Activated T-cell treated with anti-CD3 and anti-CD28 coated beads, Interleukin-2, amount 50 U/mL, for 72 hours (primary cell): ENCODE measurements at places on chromosomes 6 and 20.

DNA sequence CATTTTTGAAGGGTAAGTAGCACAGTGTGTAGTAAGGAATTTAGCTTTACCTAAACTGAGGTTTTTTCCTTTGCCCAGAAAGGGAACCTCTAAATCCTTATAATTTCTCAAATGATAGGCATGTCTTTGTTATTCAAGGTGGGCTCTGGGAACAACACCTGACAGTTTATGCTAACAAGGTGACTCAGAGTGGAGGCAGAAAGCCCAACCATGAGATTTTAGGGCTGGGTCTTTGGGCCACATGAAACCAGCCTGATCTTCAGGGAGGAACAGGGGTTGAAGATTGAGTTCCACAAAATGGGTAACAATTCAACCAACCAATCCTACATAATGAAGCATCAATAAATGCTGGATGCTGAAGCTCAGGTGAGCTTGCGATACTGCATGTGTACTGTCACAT is 46.6 kb downstream of the PRSS35 start:
- H3K27ac ChIP-seq = no peak overlapping the region
- H3K4me1 ChIP-seq = no peaks in the 10 kb centered on the region
- no peaks in the 10 kb centered on the region for H3K27me3 ChIP-seq
- no peak for DNase-seq

DNA sequence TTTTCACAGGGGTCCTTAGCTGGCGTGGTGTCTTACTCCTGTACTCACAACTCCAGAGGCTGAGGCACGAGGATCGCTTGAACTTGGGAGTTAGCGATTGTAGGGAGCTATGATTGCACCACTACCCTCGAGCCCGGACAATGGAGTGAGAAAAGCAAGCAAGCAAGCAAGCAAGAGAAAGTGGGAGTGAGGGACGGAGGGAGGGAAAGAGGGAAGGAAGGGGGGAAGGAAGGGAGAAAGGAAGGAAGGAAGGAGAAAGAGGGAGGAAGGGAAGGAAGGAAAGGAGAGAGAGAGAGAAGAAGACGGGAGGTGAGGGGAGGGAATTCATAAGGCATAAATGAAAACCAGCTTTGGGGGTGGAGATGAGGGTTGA is 120.5 kb downstream of the TRIM27 start:
- H3K4me1 ChIP-seq = peaks cover 18% of the 10 kb centered on the region
- no peaks in the 10 kb centered on the region for H3K36me3 ChIP-seq
- no peak for DNase-seq
- H3K27me3 ChIP-seq = peaks cover 85% of the 10 kb centered on the region

GRCh38 chr6:129936329-129937165 is 75.4 kb upstream of the TMEM244 start:
- peak overlapping the region; percentile 19 for H3K4me3 ChIP-seq
- no peaks in the 10 kb centered on the region for H3K4me1 ChIP-seq
- no peaks in the 10 kb centered on the region for H3K36me3 ChIP-seq
- peak; percentile 35 for DNase-seq
- H3K27me3 ChIP-seq = peaks cover 28% of the 10 kb centered on the region

DNA sequence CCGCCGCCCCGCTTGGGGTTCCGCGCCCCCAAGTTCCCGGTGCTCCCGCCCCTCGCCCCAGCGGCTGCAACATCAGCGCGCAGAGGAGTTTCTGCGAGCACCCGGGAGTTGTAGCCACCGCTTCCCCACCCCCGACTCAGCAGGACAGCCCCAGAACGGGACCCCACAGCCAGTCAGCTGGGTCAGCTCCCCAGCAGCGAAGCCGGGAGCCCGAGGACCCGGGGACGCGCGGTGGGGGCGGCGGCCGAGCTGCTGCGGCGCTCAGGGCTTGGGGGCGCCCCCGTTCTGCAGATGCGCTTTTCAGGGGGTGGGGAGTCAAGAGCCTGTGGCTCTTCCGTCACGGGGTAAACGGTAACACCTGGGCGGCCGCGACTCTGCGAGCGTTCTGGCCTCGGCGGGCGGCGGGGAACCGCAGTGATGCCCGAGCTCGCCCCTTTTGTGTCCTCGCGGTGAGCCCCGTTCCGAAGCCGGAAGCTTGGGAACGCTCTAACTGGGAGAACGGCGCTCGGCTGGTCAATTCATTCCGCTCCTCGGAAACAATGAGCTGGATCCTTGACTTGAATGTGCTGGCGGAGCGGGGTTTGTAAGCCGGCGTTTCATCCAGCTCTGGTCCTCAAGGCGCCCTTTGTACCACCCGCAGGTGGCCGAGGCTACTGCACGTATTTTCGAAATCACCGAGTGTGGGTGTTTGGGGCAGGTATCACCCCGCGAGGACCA is 774 bp downstream of the PLEKHG1 start:
- peak; percentile 88 for DNase-seq
- peaks cover 65% of the 10 kb centered on the region for H3K27me3 ChIP-seq
- peak overlapping the region; percentile 92 for H3K4me3 ChIP-seq
- no peaks in the 10 kb centered on the region for H3K36me3 ChIP-seq
- peaks cover 28% of the 10 kb centered on the region for H3K4me1 ChIP-seq
- H3K27ac ChIP-seq = peak overlapping the region; percentile 97

- no peaks in the 10 kb centered on the region for H3K4me1 ChIP-seq
- H3K4me3 ChIP-seq = no peak overlapping the region
- no peaks in the 10 kb centered on the region for H3K27me3 ChIP-seq
- no peak overlapping the region for H3K27ac ChIP-seq
- H3K36me3 ChIP-seq = no peaks in the 10 kb centered on the region
These were observed 21.3 kb downstream of the PRKN start for GRCh38 chr6:162706232-162706631.

DNA sequence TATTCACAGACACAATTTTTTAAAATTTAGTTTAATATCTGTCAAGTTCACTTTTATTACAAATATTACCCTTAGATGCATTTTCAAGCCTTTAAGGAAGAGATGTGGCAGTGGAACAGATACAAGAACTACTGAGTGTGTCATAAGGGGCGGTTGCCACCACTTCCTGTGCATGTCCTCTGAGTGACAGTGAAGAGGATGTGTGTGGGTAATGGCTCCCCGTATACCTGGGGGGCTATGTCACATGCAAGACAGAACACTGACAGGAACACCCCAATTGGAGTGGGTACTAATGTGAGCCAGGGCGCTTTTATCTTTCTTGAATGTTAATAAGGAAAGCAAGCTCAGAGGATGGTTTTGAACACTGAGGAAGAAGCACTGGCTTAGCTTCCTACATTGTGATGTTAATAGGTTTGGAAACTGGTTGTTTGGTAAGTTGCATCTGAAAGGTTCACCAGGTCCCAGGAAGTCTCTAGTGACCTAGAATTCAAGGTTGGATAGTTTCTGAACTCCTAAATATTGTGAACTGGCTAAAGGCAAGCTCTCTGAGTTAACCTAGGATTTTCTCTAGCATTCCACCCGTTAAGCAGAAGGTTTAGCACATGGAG is 83.4 kb upstream of the ASF1A start:
- peak; percentile 72 for DNase-seq
- no peaks in the 10 kb centered on the region for H3K27me3 ChIP-seq
- H3K27ac ChIP-seq = peak overlapping the region; percentile 98
- peaks cover 5% of the 10 kb centered on the region for H3K36me3 ChIP-seq
- peaks cover 59% of the 10 kb centered on the region for H3K4me1 ChIP-seq

GRCh38 chr6:34319471-34319885 is 70.7 kb upstream of the SMIM29 start:
- no peak overlapping the region for H3K27ac ChIP-seq
- no peak overlapping the region for H3K4me3 ChIP-seq
- no peak for DNase-seq
- H3K36me3 ChIP-seq = no peaks in the 10 kb centered on the region
- H3K27me3 ChIP-seq = no peaks in the 10 kb centered on the region
- peaks cover 50% of the 10 kb centered on the region for H3K4me1 ChIP-seq

GRCh38 chr20:36720510-36720909 is 25.4 kb downstream of the NDRG3 start:
- H3K36me3 ChIP-seq = peaks cover 3% of the 10 kb centered on the region
- no peaks in the 10 kb centered on the region for H3K27me3 ChIP-seq
- H3K4me3 ChIP-seq = no peak overlapping the region
- peaks cover 11% of the 10 kb centered on the region for H3K4me1 ChIP-seq
- DNase-seq = peak; percentile 29
- no peak overlapping the region for H3K27ac ChIP-seq

- H3K4me3 ChIP-seq = no peak within 1 kb of the TSS
- no peaks in the 10 kb centered on the region for H3K27me3 ChIP-seq
- H3K27ac ChIP-seq = no peak within 1 kb of the TSS
- H3K4me1 ChIP-seq = no peaks in the 10 kb centered on the region
- no peak for DNase-seq
These were observed at the start of gene MYLK2 for GRCh38 chr20:31819083-31819784. Gene MYLK2 (plus strand): TSS chr20:31819356. CDS start chr20:31819581, 225 bp downstream.

DNA sequence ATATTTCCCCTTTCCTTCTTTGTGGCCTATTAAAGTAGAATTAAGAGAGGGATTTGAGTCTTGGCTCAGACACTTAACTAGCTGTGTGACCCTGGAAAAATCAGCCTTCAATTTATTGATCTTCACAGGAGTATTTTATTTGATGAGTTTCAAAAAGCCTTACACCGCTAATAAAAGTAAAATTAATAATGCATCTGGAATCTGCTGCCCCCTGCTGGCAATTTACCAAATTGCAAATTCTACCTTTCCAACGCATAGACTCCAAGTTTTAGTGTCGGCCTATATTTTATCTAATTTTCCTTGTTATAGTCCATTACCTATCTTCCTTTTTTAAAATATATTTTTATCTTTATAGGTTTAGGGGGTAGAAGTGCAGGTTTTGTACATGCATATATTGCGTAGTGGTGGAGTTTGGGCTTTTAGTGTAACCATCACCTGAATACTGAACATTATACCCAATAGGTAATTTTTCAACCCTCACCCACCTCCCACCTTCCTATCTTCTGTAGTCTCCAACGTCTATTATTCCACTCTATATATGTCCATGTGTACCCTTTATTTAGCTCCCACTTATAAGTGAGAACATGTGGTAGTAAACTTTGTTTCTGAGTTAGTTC is 46.3 kb downstream of the GOPC start:
- H3K27me3 ChIP-seq = no peaks in the 10 kb centered on the region
- H3K36me3 ChIP-seq = no peaks in the 10 kb centered on the region
- peaks cover 5% of the 10 kb centered on the region for H3K4me1 ChIP-seq
- no peak overlapping the region for H3K4me3 ChIP-seq

DNA sequence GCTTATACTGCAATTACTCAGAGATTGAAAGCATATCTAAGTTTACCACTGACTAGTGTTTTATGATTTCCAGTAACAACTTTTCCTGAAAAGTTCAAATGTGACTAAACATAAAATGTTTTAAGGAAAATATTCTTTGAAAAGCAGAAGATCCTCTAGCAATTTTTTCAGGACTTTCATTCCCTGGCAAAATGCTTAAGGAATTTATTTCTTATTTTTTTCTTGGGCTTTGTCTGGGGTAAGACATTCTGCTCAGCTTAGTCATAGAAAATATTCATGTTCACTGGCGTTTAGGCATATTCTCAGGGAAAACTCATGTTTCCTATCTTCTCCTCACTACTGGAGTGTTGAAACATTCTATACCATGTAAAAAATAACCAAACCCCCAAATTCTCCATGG is 235.3 kb upstream of the CEP162 start:
- H3K4me1 ChIP-seq = no peaks in the 10 kb centered on the region
- no peak for DNase-seq
- H3K4me3 ChIP-seq = no peak overlapping the region
- no peak overlapping the region for H3K27ac ChIP-seq
- H3K27me3 ChIP-seq = no peaks in the 10 kb centered on the region
